Activated T-helper 17 cell treated with anti-CD3 and anti-CD28 coated beads, Interleukin-2, amount 50 U/mL, for 72 hours (primary cell): ENCODE measurements at places on chromosomes 2 and 18.

- ATAC-seq = no peak
These were observed 3.2 kb downstream of the ALLC start for GRCh38 chr2:3661149-3661660.

DNA sequence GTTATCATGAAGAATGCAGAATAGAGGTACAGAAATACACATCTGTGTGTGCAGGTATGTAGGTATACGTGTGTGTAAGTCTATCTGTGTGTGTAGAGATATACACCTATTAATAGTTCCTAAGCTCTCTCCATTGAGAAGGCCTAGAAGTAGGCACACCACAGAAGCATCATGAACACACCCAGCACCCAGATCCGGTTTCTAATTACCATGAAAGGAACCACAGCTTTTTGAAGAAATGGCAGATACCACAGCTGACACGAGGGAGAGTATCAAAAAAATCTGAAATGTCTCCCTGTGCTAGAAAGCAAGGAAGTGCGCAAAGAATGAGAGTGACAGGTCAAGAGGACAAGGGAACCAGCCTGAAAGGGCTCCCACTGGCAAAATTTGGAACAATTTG, 27.7 kb upstream of the AP1S3 start:
- ATAC-seq = peak; percentile 49

- ATAC-seq = no peak
These were observed 43.7 kb upstream of the TANK start for GRCh38 chr2:161116509-161116908.

DNA sequence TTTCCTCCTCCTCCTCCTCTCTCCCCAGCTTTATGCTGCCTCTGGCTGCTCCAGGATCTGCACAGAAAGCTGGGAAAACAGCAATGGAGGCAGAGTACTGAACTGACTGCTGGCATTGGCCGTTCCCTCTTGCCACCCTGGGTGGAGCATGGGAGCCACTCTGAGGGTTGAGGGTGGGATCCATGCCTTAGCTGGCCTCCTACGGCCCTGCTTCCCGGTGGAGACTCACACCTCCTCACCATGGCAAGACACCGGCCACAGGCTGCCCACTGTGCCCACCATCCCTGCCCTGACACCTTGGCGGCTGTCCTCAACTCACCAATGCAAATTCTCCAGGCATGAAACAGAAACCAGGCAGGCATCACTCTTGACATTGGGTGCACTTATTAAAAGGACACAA, 832.3 kb upstream of the ID2 start:
- ATAC-seq = no peak
